NCI-H524 treated with DMSO at 0.1 percent for 48 hours (cell line): ENCODE measurements at places on chromosomes 12 and 14.

DNA sequence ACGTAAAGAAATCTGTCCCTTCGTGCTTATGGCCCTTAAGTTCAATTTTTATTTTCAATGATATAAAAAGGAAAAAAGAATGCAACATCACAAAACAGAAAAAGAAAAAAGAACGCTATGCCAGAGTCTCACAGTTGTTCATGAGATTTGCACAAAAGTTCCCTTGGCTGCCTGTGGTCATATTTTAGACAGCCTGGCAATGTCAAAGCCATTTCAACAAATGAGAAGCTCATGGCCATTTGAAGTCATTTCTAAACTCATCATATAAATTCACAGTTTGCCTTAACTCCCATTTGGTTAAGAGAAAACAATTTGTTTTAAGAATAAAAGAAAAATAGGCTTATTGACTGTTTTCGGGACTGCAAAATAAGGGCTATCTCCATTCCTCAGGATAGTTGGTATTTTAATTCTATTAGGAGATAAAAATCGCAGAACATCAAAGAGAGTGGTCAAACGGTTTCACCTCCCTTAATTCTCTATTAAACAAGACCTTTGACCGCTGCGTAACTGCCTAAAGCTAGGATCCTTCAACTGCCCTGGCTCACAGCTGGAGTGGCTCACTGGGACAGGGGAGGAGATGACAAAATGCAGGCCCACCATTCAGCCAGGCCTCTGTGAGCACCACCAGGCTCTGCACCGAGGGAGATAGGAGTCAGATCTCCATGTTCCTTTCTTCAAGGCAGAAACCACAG, 119.2 kb upstream of the DAAM1 start:
- DNase-seq: no peak

DNA sequence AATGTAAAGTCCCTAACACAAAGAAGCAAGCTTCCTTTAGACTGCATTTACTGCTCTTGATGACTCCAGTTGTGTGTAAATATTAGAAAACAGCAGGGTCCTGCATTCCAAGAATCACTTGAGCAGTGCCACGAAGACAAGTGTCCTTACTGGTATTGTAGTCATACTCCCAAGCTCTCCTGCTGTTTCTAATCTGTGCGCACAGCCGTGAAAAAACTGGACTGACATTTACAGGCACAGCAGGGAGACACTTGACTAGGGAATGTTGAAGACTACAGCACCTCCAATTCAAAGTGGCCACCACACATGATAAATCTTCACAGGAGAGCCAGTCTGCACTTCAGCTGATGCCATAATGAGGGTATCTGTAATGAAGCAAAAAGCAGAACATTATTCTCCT, 91.4 kb downstream of the VRK1 start:
- DNase-seq: peak; percentile 87

GRCh38 chr14:59688224-59689170, 111.9 kb upstream of the CCDC175 start:
- peak; percentile 28 for DNase-seq

- DNase-seq: no peak
Measured at GRCh38 chr12:64057706-64058105, 164.4 kb downstream of the KICS2 start.

GRCh38 chr14:74459289-74459946, 33.4 kb upstream of the SYNDIG1L start:
- DNase-seq: peak; percentile 38

DNA sequence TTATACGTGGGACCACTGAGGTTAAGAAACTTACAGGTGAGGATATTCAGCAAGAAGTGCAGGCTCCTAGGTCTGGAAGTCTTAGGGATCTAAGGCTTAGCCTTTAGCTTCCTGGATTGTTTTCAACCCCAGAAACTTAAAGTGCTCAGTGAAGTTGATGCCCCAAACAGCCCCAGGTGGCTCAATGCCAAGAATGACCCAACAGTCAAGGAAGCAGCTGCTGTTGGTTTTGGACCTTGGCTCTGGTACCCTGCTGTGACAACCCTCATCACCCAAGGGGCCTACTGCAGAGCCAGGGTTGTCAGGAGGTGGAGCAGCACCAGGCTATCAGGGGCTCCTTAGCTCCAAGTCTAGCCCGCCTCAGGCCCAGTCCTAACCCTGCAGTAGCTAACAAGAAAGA, 36.8 kb downstream of the VDR start:
- no peak for DNase-seq

GRCh38 chr12:22366181-22366580, 31.7 kb upstream of the ST8SIA1 start:
- DNase-seq: no peak

DNA sequence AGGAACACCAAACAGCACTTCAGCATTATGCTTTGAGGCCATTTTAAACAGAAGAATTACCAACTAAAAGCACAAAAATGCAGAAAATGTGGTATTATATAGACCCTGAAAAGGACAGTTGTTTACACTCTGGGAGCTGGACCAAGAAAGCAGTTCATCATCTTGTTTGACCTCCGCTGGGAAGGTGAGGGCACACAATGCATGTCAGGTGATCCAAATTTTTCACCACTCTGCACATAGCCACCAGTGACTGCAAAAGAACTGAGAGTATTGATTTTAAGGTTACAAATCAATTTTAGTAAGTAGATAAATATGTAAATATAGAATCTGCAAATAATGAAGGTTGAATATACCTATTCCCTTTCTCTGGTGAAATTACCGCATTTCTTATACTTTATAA, 119.6 kb downstream of the SLC16A7 start:
- DNase-seq: no peak

DNA sequence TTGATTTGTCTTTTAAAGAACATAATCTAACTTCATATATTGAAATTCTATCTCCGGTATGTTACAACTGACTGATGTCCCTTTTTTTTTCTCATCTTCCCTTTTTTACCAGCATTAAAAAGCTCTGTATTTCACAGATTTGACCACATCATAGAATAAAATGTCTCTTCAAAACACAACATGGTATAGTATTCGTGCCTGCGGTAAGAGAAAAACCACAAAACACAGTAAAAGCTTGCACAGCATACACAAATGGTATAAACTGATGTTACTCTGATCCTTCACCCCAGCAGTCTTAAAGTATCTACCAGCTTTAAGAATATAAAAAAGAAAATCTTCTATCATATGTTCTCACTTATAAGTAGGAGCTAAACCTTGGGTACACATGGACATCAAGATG, 83.4 kb downstream of the HECTD1 start:
- no peak for DNase-seq

GRCh38 chr12:60335745-60336144, 739.9 kb downstream of the SLC16A7 start:
- DNase-seq: no peak

DNA sequence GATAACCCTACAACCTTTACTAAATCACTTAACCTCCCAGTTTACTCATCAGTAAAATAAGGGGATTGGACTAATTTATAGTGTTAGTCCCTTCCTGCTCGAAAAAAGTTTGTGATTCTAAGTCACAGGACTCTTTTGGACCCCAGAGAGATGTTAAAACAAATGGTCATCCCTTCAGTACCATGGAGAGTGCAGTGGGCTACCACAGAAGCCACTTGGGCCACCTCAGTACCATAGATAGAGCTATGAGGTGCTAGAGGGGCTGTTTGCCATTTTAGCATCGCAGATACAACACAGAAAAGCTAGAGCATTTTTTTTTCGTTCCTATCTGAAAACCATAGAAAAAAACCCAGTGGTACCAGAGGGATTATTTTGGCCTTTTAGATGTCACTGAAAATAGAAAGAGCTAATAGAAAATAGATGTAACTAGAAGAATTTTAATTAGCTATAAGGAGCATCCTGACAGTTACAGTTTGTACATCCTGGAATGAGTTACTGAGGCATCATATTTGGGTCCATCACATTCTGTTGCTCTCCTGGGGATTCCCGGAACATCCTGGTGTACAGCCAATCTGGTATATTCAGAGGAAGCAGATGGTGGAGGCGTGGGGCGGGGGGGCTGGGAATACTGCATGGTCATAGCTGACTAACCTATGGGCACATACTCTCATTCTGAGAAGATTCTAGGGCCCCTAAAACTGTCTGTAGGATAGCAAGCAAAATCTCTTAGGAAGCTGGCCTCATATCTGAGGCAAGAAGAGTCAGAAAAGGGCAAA, 2.8 kb downstream of the ZNF219 start:
- peak; percentile 88 for DNase-seq

GRCh38 chr12:121440768-121441167, 40.9 kb downstream of the RNF34 start:
- DNase-seq: no peak

GRCh38 chr12:34290381-34290995, 268.2 kb downstream of the ALG10 start:
- no peak for DNase-seq

GRCh38 chr12:66669541-66669940, 9.3 kb downstream of the GRIP1 start:
- no peak for DNase-seq

DNA sequence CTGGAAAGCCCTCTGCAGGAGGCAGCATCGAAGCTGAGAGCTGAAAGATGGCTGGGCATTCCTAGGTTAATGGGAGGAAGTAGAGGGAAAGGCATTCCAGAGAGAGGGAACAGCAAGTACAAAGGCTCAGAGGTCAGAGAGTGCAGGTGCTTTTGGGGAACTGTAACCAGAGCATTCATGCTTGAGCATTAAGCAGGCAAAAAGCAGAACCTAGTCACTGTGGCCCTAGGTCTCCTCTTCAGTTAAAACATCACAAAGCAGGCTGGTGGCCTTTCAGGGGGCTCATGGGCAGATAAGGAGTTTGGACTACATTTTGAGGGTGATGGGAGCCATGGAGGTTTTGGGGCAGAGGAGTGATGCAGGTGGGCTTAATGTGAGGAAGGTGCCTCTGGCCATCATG, 169.2 kb upstream of the MYL2 start:
- DNase-seq: no peak

DNA sequence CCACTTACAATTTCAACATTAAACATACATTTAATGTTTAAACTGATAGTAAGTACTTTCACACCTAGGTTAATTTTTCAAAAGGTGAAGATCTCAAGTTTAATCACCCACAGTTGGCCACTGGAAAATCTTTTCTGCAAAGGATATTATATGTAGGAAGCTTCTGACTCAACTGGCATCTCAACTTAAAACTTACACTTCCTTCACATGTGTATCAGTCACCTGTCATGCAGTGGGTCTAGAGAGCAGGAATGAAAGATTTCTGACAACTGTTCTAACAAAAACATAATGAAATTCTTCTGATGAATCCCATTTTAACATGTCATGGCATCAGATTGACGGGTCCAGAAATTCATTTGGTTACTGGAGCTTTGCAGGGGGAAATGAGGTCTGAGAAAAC, 192.8 kb downstream of the KLHL28 start:
- no peak for DNase-seq

DNA sequence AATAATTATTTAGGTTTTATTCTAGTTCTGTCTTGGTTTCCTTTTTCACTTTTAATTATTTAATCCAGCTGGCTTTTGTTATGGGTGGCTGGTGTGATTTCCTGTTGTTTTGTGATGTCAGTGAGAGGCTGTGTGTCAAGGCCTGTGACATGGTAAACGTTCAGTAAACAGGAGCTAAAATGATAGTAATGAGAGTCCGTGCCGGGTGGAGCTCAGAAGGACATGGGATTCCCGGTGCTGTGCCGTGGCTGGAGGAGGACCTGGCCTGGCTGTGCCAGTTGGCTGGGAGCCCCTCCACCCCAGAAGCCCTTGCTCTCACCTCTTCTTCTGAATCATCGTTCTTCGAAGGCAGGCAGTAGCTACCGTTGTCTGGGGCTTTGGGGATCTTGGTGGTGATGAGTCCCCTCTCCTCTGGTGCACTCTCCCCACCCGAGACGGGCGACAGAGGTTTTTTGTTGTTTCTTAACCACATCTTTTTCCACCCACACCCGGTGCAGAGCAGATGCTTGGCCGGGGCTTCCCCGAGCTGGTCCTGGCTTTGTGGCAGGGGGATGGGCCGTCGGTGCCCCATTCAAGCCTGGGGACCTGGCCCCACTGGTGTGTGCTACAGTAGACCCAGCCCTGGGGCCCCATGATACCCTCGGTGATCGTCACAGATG, 29.1 kb downstream of the SH2B3 start:
- no peak for DNase-seq

DNA sequence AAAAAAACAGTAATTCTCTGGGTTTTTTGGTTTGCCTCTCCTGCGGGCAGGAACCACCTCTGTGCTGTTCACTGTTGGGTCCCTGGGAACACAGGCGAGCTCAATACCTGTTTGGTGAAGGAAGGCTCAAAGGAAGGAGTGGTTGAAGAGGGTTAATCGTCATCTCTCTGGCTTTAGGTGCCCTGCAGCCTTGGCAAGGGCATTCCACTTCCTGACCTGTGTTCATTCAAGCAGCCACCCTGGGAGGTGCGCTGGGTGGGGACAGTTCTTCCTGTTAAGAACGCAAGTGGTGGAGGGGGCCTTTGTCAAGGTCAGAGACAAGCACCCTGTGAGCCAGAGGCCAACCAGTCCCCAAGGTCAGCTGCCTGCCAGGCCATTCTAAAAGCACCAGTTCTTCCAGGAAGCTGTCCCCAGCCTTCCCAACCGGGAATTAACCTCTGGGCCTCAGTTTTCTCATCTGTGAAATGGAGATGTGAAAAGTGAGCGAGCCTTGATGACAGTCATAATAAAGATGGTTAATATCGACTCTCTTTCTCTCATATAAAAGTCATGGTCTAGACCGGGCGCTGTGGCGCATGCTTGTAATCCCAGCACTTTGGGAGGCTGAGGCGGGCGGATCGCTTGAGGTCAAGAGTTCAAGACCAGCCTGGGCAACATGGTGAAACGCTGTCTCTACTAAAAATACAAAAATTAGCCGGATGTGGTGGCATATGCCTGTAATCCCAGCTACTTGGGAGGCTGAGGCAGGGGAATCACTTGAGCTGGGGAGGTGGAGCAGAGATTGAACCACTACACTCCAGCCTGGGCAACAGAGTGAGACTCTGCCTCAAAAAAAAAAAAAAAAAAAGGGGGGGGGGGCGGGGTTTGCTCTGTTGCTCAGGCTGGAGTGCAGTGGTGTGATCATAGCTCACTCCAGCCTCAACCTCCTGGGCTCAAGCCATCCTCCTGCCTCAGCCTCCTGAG, 6.1 kb downstream of the RHOF start:
- no peak for DNase-seq

- no peak for DNase-seq
Measured at GRCh38 chr12:91774434-91774921, 371.2 kb downstream of the BTG1 start.

DNA sequence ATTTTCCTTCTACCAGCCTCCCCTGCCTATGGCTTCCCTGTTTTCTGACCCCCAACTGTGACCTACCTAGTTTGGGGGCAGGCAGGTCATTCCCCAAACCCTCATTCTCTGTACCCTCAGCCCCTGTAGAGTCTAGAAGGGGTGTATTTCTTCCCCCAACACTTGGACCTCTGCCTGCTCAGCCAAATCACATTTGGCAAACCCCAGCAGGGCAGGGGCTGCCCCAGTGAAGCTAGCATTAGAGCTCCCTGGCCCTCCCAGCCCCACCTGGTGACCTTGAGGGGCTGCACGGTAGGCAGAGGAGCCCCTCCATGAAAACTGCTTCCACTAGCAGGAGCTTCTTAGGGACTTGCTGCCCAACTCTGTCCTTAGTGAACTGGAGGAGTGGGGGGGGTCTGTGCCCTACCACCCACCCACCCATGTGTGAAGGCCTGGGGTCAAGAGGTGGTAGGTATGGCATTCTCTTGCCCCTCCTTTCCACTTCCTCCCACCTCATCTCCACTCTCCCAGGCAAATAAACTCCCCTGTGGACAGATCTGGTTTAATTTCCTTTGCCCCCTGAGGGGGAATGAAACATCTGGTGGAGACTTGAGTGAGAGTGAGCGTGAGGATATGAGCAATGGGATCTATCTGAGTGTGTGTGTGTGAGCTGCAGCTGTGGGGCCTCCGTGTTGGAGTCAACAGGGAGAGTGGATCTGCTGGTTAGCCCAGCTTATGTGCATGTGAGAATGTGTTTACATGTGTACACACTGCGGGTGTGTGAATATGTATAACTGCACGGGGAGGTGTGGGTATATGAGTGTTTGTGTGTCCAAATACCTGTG, 1.6 kb downstream of the NXPH4 start:
- no peak for DNase-seq
